Epithelial cell of alveolus of lung (primary cell): ENCODE measurements at places on chromosomes 11 and 22. TPM values are rescaled to one million over a fixed set of nuclear protein-coding genes. Genes with fewer than 3 reads are reported as not detected.

OR52M1 gene
- not detected in 2 replicates for total RNA-seq

CD3D gene
- not detected in 2 replicates for total RNA-seq

P2RY6 gene
- 0.52 TPM in 1 of 2 replicates, not detected in the other for total RNA-seq

E2F8 gene
- 1.6 and 2.7 TPM in 2 replicates for total RNA-seq

FIBIN gene
- total RNA-seq: 40.3 and 48.1 TPM in 2 replicates

SHANK2 gene
- 9.2 and 10.8 TPM in 2 replicates for total RNA-seq
